ENCODE measurements at places on chromosomes 6 and 20.

GRCh38 chr20:58717278-58718091 lies 24.9 kb downstream of the NPEPL1 start:
- DNase-seq: no peak

DNA sequence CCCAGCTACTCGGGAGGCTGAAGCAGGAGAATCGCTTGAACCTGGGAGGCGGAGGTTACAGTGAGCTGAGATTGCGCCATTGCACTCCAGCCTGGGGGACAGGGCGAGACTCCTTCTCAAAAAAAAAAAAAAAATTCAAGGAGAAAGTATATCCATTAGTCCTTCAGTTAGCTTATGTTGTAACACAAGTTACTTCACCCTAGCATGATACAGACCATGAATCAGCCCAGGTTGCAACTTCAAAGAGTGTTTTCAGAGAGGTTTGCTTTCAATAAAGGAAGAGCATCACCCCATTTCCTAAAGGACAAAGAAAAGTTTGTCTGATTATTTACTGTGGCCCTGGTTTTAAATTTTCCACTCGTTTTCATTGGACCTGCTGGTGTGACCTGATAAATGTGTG lies 73.0 kb downstream of the SERAC1 start:
- no peak for DNase-seq

GRCh38 chr20:57590485-57591288 lies 29.5 kb downstream of the ZBP1 start:
- DNase-seq: no peak

DNA sequence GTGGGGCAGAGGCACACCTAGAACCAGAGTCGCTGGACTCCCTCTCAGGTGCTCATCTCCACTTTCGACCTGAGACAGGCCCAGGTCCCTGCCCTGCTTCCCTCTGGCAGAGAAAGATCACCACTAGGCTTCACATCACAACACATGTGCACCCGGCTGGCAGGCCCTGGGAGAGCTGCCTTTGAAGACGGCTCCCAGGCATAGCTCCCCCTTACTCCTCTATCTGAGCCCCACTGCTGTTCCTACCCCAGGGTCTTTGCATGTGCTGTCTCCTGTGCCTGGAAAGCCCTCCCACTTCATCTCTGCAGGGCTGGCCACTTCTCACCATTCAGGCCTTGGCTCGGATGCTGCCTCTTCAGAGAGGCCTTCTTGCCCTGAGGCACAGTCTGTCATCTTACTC lies 89.2 kb downstream of the NOL4L start:
- DNase-seq: no peak

DNA sequence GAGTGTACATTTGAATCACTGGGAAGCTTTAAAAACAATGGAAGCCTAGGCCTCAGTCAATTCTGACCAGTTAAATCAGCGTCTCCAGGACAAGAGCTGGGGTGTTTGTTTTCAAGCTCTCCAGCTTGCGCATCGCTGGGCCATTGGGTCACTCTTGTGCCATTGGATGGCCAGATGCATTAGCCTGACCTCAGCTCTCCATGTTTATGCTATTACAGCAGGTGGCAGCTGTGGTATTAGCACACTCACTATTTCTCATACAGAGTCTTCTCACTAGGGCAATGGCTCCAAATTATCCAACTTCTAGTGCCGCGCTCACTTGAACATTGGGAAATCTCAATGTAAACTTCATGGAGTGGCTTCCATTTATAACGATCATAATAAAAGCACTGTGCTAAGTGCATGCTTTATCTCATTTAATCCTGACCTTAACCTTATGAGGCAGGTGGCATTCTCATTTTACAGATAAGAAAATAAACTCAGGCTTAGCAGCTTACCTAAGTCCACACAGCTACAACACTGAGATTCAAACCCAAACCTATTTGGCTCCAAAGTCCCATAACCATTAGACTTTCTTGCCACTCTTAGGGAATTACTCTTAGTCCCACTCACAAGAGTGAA lies 108.8 kb downstream of the PPP1R14C start:
- DNase-seq: no peak

DNA sequence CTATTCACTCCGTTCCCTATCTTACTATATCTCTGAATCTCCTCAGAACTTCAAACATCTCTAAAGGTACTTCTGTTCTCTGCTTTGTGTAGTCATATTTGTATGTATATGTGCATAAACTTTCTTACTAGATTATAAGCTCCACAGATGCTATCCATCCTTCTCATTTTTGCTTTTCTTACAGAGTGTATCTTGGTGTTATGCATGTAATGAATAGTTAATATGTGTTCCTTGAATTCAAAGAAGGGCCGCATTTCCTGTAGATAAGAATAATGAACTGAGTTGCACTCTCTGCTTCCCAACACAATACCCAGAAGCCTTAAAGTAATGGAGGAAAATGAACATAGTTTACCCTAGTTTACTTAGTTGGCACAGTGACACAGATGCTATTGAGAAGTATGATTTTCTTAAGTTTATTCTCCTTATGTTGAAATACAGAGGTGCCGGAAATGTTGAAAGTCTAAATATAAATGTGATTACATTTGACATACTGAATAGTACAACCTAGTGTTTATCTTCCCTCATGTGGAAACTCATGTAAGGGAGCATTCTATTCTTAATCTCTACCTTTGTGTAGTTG lies 6.0 kb downstream of the NUS1 start:
- DNase-seq: no peak

- DNase-seq: no peak
These were observed 41.7 kb downstream of the AKIRIN2 start for GRCh38 chr6:87660226-87660911.

GRCh38 chr6:125294925-125295324 lies 6.8 kb downstream of the HDDC2 start:
- no peak for DNase-seq

DNA sequence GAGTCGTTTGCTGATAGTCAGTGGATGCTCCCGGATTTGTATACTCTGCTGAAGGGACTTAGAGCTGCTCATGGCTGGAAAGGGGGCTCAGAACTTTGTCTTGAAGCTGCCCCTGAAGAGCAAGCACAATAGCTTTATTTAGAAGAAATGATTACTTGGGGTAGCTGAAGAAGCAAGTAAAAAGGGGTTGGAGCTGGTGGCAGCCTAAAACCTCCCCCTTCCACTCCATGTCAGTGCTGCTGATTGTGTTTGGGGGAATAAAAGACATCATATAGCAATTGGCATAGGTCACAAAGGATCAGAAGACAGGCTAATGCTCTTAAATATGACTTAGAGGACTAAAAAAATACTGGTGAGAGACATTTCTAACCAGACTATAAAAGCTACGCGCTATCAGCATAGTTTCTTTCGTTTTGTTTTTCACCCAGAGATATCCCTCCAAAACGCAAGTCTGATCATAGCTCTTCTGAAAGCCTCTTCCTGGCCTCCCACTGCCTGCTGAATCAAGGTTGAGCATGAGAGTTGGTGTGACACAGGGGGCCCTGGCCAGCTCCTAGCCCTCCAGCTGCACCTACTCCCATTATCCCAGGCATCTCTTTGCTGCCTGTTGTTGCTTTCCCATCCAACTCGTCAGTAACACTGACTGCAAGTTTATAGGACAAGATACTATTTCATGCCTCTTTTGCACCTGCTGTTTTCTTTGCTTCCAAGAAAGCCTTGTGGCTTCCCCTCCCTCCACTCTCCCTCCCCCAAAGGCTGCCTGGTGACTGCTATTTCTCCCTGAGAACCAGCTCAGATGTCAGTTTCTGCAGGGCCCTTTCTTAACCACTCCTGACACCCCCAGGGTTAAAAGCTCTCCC lies 33.9 kb upstream of the SGK1 start:
- DNase-seq: no peak

DNA sequence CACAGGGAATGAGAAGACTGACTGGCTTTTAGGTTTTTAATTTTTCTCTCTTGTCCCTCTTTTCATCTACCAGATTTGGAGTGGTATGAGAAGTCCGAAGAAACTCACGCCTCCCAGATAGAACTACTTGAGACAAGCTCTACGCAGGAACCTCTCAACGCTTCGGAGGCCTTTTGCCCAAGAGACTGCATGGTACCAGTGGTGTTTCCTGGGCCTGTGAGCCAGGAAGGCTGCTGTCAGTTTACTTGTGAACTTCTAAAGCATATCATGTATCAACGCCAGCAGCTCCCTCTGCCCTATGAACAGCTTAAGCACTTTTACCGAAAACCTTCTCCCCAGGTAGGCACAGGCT lies 644 bp downstream of the MAD2L1BP start:
- DNase-seq: no peak

DNA sequence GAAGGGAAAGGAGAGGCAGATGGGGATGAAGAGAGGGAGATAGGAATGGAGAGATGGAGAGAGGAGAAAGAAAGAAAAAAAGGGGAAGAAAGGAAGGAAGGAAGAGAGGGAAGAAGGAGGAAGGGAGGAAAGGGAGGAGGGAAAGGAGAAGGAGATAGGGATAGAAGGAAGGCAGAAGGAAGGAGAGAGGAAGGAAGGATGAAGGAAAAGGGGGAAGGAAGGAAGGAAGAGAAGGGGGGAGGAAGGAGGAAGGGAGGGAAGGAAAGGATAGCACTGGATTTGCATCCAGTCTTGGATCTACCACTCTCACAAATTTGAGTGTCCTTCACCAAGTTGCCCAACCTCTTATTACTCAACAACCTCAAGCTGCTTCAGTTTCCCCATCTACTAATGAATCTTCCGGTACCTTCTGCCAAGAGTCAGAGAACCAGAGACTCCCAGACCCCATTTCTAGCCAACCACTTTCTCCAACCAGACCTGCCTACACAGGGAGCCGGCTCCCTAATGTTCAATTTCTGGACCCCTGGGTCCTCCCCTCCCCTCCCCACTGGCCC lies 79.7 kb upstream of the FOXP4 start:
- DNase-seq: no peak

DNA sequence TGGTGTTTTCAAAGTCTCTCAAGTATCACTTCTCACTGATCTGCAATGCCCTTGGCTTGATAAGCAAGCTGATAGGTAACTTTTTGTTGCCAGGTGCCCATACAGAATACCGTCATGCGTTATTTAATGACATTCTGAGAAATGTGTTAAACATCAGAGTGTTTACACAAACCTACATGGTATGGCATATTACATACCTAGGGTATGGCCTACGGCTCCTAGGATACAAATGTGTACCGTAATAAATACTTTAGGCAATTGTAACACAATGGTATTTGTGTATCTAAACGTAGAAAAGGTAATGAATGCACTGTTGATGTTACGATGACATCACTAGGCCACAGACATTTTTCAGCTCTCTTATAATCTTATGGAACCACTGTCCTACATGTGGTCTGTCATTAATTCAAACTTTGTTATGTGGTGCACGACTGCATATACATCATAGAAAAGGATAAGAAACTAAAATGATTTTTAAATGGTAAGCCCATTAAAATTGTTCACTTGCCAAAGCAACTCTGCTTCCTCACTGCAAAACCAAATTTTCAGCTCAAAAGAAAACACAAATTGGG lies 35.7 kb downstream of the CSNK2A1 start:
- DNase-seq: no peak

DNA sequence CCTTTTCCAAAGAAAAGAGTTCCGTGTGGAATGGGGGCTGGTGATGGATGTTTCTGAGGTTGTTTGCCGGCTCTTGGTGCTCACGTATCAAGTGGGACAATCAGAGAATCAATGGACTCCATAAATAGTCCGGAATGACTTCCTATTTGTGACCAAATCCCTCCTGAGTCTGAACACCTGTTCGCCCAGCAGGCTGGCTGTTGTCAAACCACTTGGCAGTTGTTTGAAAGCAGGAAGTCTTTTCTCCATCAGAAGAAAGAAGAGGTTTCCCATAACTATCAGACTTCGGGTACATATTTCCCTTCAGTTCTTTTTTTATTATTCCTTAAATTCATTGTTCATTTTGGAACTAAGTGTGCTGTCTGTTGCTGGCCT lies 154.7 kb upstream of the RIN2 start:
- no peak for DNase-seq

GRCh38 chr6:26215585-26216358 lies 128.5 kb downstream of the HFE start:
- DNase-seq: peak; percentile 34

GRCh38 chr20:6269168-6269873 lies 146.5 kb upstream of the FERMT1 start:
- no peak for DNase-seq

GRCh38 chr20:48042628-48043027 lies 257.3 kb upstream of the SULF2 start:
- DNase-seq: no peak

DNA sequence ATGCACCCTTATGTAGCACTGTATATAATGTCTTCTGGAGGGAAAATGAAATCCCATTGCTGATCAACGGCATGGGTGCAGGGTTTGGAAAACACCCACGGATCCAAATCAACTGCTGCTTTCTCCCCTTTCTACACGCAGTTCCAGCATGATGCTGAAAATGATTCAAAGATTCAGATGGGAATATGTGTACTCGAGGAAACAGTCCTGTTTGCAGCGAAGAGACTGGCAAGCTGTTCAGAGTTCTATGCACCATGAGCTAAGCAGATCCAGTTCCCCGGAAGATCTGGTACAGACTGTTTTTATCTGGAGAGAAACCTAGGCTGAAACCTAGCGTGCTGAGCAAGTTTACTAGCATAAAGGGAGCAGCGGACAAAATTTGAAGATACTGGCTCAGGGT lies 47.9 kb upstream of the CDH4 start:
- DNase-seq: no peak

DNA sequence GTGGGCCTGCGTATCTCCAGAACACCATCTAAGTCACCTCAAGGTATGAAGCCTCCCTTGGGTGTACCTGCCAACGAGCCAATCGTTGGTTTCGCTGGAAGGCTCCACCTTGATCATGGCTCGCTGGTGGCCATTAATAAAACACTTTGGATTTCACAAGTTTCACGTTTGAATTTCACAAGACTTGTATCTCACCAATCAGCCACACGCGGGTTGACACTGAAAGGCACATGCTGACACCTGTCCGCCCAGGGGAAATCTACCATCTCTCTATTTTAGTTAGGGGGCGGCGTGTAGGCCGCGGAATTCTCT lies 586 bp upstream of the HMGA1 start:
- peak; percentile 91 for DNase-seq

- DNase-seq: no peak
These were observed 44.1 kb upstream of the SLC22A1 start for GRCh38 chr6:160077526-160077925.

DNA sequence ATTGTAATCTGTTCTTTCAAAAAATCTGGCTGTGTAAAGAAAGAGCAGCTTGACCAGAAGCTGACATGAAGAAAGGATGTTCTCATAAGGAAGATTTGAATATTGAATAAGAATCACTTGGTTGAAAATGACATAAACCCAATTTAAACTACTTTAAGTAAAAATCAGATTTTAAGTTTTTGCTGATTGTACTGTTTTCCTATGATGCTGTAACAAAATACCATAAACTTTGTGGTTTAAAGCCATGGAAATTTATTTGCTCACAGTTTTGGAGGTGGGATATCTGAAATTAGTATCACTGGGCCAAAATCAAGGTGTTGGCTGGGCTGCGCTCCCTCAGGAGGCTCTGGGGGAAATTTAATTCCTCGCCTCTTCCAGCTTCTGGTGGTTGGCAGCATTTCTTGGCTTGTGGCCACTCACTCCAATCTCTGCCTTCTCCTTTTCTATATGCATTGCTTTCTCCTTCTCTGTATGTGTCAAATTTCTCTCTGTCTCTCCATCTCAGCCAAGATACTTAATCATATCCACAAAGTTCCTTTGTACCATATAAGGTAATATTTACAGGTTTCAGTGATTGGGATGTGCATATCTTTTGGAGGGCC lies 141.2 kb upstream of the ZFP64 start:
- no peak for DNase-seq

GRCh38 chr6:152598421-152598820 lies 38.7 kb downstream of the SYNE1 start:
- DNase-seq: no peak

GRCh38 chr6:157273756-157274470 lies 49.4 kb downstream of the TMEM242 start:
- DNase-seq: peak; percentile 41

- no peak for DNase-seq
These were observed 32.5 kb downstream of the DLL1 start for GRCh38 chr6:170258407-170258806.

- no peak for DNase-seq
These were observed 312.6 kb downstream of the THBS2 start for GRCh38 chr6:168941036-168941435.
